ENCODE measurements at places on chromosomes 2 and 18.

- no peak for DNase-seq
Measured at GRCh38 chr2:37625796-37626571, 45.5 kb downstream of the CDC42EP3 start.

DNA sequence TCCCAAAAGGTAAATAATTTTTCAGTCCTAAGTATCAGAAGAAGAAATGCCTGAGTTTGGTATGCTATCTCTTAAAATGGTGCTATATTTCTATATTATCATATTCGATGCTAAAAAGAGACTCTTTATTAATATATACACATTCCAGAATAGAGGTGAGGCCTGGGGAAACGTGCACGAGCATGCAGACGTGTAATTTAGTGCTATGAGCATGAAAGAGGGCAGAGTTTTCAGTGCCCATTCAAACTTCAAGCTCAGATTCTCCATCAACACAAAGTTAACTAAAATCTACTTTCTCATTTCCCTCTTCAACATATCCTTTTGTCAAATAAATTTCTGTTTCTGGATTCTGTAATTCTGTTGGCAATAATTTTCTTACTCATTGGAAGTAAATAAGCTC, 5.7 kb upstream of the COBLL1 start:
- no peak for DNase-seq

GRCh38 chr2:218284106-218284811, 8.0 kb downstream of the TMBIM1 start:
- peak; percentile 53 for DNase-seq

GRCh38 chr2:120464448-120464931, 118.6 kb downstream of the INHBB start:
- no peak for DNase-seq

- DNase-seq: no peak
Measured at GRCh38 chr2:241843321-241844065, 15.2 kb downstream of the PDCD1 start.

GRCh38 chr2:111139637-111140317, 19.1 kb downstream of the BCL2L11 start:
- DNase-seq: no peak

- no peak for DNase-seq
Measured at GRCh38 chr2:177983183-177983788, 89.3 kb downstream of the PDE11A start.

DNA sequence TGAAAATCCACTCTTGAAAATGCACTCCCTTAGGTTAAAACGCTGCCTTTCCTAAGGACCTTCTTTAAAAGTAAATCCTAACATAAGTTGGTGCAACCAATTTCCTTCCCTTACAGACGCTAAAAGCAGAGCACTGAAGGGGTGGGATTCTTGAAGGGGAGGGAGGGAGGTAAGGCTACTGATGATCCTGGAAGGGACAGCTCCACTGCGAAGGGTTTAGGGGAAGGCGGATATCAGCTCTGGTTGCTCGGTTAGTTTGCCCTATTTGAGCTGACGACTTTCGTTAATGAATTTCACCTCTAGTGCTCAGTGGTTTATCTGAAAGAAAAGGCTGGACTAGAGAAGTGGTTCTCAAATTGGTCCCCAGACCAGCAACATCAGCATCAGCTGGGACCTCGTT, 49.7 kb upstream of the SIGLEC15 start:
- DNase-seq: no peak

- DNase-seq: no peak
Measured at GRCh38 chr18:70207181-70207580, 1.7 kb upstream of the RTTN start.

GRCh38 chr2:46376586-46376985, 79.4 kb downstream of the EPAS1 start:
- DNase-seq: no peak

- DNase-seq: no peak
Measured at GRCh38 chr2:224257156-224257555, 144.8 kb downstream of the FAM124B start.

- no peak for DNase-seq
Measured at GRCh38 chr2:12704378-12704777, 12.4 kb upstream of the TRIB2 start.

- no peak for DNase-seq
Measured at GRCh38 chr2:211946960-211947359, 591.6 kb downstream of the ERBB4 start.

DNA sequence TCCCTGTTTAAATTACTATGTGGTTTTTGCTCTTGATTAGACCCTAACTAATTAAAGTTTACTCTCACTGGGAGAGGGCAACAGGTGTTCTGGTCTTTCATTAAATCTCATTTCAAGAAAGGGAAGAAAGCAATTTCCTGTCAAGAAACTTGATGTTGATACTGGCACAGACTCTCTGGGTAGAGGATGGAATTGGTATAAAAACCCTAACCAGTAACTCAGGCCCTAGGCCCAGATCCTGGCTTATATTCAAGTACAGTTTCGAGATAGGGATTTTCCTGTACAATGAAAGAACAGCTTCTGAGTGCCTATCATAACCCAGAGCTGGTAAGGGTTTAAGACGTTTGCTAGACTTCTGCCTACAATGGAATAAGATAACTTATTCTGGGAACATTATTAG, 61.6 kb upstream of the ACYP2 start:
- no peak for DNase-seq

DNA sequence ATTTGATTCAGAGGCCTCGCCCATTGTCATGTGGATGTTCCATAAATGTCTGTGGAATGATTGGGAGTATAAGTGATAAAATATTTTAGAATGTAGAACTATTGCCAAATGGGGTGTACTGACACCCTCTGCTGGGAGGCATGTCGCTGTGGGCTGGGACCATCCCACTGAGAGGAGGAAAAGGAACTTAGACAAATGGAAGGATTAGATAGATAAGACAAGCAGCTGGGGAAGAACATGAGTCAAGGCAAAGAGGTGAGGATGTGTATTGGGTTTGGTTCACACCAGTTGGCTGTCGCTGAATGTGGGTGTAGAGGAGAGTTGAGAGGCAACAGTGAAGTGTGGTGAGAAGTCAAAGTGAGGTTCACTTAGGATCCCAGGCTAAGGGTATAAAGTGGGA, 4.0 kb downstream of the C2orf74 start:
- no peak for DNase-seq

DNA sequence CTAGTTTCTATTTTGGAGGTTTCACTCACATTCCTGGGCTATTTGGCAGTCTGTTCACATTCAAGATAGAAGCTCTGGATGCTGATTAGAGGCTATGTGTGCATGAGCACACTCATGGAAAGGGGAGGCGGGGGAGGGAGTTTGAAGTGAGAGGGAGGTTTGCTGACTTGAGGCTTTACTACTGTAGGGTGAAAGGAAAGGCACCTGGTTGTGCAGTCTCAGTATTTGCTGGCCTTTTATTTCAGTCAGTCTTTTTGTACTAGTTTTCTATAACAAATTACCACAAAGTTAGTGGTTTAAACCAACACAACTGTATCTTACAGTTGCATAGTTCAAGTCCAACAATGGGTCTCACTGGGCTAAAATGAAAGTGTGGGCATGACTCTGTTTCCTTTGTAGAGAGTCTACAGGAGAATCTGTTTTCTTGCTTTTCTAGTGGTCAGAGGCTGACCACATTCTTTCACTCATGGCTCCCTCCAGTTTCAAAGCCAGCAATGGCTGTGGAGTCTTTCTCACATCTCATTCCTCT, 47.7 kb upstream of the NR4A2 start:
- no peak for DNase-seq

DNA sequence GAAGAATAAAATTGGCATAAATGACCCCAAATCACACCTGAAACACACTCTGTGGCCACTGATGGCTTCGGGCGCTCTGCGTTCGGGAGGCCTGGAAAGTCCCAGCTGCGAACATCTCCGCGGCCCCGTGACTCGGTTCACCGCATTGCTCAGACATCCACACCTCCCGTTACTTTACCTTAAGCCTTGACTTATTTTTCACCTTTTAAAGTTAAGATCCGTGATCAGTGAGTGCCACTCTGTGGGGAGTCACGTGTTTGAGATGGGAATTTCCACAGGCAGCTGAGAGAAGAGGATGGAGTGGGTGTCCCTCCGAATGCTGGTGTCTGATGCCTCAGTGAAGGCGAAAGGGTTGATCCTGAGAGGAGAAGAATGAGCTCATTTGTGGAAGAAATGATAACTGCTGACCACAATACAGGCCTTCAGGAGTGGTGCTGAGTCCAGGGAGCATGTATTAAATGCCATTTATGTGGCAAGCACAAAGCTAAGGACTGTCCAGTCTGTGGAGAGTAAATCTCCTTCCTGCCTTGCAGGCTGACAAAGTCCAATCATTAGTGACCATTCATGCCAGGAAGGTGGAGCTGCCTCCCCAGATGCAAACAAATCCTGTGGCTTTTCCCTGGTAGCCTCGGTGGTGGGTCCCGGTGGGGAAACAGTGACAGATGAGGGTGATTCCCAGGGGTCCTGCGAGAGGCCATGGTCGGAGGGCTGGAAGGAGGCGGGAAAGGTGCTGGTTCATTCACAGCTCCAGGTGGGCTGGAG, 168.8 kb downstream of the RTP5 start:
- DNase-seq: no peak

GRCh38 chr2:22801071-22801470, 583.9 kb upstream of the KLHL29 start:
- no peak for DNase-seq

GRCh38 chr2:204898928-204899640, 353.8 kb downstream of the PARD3B start:
- no peak for DNase-seq

DNA sequence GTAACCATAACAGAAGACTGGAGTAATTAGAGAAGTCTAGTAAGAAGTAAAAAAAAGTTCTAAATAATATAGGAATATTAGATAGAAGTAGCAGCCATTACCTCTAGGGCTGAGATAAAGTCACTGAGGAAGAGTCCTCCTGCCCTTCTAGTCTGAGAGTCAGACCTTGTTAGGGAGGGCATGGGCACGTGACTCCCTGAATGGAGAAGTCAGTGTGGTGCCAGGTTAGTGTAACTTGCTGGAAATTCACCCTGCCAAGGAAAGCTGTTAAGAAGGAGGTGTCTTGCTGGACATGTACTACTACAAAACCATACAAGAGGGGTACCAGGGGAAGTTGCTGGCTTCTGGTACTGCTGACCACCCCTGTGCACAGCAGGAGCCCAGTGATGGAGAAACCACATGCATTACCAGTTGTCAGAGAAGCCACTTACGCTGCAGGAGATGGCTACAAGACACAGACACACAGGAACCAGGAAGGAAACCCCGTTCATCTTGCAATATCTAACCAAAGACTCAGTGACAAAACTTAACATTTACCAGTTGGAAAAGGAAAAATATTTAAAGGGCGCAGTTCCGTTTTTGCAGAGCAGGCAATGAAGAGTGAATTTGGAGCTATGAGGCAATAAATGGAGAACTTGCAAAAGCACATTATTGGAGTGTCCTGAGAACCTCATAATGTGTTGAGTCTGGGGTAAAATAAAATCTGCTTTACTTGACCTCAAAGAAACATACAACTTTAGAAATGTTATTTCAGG, 77.2 kb upstream of the TLK1 start:
- no peak for DNase-seq

DNA sequence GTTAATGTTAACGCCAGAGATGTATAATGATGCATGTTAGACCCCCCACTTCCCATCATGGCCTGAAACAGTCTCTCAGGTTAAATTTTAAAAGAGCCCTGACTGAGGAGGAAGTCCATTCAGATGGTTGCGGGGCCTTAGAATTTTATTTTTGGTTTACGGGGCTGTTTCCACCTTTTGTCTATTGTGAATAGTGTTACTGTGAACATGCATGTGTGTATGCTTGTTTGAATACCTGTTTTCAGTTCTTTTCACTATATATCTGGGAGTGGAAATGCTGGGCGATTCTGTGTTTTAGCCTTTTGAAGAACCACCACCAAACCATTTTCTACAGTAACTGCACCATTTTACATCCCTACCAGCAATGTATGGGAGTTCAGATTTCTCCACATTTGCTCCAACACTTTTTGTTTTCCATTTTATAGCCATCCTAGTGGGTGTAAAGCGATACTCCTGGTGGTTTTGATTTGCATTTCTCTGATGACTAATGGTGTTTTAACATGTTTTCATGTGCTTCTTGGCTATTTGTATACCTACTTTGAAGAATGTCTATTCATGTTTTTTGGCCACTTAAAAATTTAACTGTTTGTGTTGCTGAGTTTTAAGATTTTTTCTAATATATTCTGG, 133.0 kb downstream of the MYO3B start:
- no peak for DNase-seq

GRCh38 chr2:673615-674320, 3.4 kb downstream of the TMEM18 start:
- DNase-seq: no peak

- peak; percentile 97 for DNase-seq
Measured at GRCh38 chr2:149994057-149994728, 406.6 kb upstream of the MMADHC start.

DNA sequence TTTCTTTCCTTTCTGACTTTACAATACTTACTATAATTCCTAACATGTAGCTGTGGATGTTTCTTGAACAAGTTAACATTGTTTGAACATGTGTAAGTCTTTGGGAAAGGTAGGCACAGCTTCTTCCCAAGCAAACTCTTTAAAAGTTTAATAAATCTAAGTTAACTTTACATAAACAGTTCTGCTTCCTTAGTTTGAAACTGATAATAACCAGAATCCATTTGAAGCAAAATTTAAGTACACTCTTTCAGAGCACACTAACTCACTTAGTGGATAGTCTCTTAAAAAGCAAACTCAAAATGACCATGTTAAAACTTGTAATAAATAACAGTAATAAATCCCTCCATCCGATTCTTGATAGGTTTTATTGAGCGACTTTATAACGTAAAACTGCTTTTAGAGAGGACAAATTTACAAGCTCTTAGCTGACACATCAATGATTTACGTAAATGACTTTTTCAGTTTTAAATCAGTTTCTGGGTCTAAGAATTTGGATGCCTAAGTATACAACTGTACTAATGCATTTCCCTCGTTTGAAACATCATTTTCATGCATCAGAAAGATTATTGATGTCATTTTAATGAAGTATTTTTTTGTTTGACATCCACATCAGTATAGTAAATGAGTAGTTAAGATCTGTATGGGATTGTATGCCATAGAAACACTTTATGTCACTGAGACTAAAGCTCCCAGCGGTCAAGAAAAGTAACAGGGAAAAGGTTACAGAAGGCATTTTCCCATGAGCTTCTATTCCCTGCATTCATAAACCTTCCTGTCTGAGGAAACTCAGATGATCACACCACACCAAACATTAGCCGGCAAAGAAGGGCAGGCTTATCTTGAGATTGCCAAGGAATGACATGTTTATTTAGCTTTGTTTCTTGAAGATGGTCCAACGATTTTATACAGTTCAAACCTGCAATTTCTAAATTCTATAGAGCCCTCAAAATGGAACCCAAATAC, 67.5 kb downstream of the PDE1A start:
- DNase-seq: no peak

GRCh38 chr2:99841749-99842148, 300.6 kb downstream of the AFF3 start:
- DNase-seq: peak; percentile 93

DNA sequence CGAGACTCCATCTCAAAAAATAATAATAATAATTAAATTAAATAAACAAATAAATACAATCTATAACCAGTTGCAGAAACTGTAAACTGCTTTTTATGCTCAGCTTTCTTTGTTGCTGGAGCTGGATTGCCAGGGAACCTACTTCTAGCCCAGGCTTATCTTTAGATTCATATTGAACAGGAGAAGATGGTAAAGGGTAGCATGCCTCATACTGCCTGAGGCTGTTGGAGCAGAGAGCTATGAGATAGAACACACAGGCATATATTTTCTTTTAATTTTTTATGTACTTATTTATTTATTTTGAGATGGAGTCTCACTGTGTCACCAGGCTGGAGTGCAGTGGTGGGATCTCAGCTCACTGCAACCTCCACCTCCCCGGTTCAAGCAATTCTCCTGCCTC, 28.7 kb upstream of the EML4 start:
- DNase-seq: no peak
